Activated T-helper 1 cell treated with Interleukin-2 at 50 U/mL for 16 hours (primary cell): ENCODE measurements at places on chromosomes 12 and 14.

GRCh38 chr14:51650716-51651387 is 858 bp upstream of the FRMD6 start:
- no peak for DNase-seq

DNA sequence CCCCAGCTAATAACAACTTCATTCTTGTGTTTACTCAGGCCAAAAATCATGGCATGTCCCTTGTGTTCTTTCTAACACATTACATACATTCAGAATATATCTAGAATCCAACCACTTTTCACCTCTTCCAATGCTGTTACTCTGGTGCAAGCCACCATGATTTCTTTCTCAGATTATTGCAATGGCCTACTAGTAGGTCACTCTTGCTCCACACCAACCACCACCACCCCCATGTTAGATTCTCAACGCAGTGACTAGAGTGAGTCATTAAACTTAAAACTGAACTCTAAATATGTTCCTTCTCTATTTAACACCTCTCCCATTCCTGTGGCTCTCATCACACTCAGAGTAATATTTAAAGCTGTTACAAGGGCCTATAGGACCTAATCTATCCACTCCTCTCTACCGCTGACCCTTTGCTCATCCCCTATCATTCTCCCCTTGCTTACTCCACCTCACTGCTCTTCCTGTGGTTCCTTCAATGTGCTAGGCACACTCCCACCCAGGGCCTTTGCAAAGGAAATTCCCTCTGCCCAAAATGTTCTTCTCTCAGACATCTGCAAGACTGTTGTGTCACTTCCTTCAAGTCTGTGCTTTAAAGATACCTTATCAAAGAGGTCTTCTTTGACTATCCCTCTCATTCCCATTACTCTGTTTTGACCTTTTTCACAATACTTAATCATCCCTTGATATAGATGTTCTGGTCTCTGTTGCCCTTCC is 6.6 kb downstream of the RTN1 start:
- no peak for DNase-seq

DNA sequence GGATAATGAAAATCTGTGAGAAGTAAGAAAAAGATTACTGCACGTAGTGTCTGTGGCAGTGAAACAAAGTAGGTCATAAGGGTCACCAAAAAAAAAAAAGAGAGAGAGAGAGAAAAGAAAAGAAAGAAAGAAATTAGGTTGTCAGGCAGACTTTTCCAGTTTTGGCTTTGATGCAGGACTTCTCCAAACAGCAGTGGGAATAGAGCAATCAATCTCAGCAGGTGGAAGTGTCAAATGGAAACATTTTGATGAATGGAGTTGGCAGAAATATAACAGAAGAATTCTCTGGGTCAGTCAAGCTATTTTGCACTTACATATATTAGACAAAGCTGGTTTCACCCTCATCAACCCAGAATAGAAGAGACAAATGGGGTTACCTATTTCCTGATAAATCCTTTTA is 745.8 kb downstream of the SLC6A15 start:
- no peak for DNase-seq

- DNase-seq = no peak
These were observed 110.2 kb upstream of the NAP1L1 start for GRCh38 chr12:76194724-76195123.

DNA sequence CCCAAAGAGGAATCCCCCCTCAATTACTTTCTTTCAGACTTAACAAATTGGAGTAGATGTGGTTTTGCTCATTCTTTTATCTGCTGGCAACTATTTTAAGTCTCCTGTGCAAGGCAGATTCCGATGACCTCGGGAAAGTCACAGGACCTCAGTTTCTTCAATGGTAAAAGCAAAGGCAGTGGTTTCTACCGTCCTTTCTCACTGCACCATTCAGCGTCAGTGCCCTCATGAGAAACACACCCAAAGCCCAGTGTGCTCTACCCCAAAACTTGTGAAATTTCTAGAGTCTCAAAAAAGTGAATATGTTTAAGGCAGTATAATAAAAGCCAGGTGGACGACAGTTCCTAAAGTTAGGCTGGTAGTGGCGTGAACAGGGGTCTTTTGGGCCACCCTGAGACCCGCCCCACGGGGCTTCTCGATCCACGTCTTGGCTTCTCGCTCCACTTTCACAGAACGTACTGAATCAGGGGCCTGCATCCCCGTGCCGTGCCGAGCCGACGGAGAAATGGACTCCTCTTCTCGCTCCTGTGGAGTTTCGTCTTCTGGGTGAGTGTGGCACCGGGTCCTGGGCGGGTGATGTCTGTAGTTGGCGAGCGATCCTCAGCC is 1.3 kb upstream of the ARHGAP5 start:
- DNase-seq = no peak

- no peak for DNase-seq
These were observed 65.1 kb upstream of the GPATCH2L start for GRCh38 chr14:76086636-76087035.

DNA sequence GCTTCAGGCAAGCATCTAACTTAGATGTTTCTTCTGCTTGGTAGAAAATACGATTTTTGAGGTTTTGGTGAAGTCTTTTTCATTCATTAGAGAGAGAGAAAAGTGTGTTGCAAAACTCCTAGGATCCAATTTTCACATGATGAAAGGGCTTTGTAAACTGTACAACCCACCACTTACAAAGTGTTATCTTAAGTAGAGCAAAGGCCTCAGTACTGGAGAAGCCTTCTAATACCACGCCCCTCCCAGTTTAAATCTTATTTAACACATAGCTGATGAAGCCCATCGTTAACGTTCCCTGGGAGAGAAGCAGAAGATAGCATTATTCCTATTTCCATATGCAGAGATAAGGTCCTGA is 869 bp downstream of the APOLD1 start:
- no peak for DNase-seq

DNA sequence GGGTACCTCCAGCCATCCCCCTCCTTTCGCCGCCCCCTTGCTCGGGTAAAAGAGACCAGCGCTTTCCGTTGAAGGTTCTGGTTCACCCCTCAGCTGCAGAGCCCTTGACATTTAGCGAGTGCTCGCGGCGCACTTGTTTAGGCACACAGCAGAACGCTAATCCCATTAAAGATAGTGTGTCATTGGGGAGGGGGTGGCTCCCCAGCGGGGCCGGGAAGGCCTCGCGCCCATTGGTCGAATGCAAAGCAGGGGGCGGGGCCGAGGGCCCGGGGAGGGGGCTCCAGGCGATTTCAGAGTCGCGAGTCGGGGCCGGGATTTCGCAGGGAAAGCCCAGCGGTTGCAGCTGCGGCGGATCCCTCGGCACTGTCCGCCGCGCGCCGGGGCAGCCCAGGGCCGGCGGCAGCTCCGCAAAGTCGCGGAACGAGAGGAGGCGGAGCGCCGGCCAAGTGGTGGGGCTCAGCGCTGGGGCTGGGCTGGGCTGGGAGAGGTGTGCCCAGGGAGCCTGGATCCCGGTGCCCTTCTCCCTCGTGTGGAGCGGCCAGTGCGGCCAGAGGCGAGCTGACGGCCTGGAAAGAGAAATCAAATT is 122.9 kb downstream of the TSPAN9 start:
- no peak for DNase-seq

DNA sequence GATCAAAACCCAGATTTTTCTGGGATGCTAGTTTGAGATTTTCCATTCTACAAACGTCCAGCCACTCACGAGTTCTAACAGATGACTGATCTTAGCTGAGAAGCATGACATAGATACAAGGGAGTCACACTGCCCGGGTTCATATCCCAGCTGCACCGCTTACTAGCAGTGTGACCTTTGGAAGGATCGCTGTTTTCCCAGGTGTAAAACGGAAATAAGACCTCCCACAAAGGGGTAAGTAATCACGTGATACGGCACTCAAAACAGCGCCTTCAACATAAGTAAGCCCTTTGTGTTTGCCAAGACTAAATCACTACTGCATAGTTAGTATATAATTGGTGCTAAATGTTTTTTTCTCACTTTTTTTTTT is 624 bp upstream of the PWP1 start:
- DNase-seq = no peak

- no peak for DNase-seq
These were observed 143.0 kb downstream of the EMP1 start for GRCh38 chr12:13339538-13339937.

- no peak for DNase-seq
These were observed 8.7 kb upstream of the BHLHE41 start for GRCh38 chr12:26133521-26133920.

- no peak for DNase-seq
These were observed 14.9 kb downstream of the TXNRD1 start for GRCh38 chr12:104230304-104231095.

- DNase-seq = no peak
These were observed 59.4 kb downstream of the ADIPOR2 start for GRCh38 chr12:1750300-1750699.

GRCh38 chr14:87896393-87897380 is 96.3 kb downstream of the GALC start:
- no peak for DNase-seq

GRCh38 chr14:75711796-75712211 is 50.8 kb downstream of the TTLL5 start:
- DNase-seq = no peak

DNA sequence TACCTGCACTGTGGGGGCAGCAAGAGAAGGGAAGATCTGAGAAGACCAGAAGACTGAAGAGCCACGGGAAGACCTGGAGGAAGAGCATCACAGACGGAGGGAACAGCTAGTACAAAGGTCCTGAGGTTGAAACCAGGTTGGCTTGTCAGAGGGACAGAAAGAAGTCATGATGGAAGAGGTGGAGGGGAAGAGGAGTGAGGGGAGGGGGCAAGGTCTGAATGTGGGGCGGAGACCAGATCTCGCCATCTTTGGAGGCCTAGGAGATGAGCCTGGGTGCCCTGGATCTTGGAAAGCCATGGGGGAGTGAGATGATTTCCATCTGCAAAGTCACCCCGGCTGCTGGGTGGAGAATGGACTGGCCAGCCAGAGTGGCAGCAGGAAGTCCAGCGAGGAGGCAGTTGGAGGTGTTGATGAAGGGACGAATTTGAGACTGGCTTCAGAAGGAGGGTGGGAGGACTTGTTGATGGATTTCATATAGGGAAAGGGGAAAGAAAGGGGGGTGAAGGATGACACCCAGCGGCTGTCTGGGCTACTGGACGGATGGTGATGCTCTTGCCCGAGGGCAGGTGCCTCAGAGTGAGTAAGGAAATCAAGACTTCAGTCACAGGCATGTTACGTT is 14.6 kb upstream of the UBC start:
- DNase-seq = no peak
